H1 (cell line): ENCODE measurements at places on chromosomes 1 and 21. TPM values are rescaled to one million over a fixed set of nuclear protein-coding genes. Genes with fewer than 3 reads are reported as not detected.

DNA sequence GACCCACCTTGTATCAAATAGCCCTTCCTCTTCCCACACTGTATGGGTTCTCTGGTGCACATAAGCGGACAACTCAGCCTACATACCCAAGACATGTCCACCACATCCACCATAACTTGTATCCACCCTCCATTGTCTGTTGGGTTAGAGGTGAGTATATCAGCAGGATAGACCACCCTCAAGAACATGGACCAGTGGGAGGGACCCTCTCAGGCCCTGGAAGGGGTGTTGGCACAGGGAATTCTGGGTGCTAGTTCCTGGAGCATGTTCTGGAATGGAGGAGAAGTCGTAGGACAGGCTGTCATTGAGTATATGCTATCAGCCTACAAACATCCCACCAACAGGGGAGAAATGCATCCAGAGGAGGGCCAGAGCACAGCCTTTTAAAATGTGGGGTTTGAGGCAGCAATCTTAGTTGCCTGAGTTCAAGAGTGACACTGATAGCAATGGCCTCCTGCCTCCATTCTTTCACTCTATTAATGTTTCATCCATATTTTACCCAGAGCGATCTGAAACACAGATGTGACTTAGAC lies 7.5 kb downstream of the CD55 start:
- H3K36me3 ChIP-seq: peaks cover 42% of the 10 kb centered on the region
- no peak overlapping the region for H3K4me3 ChIP-seq
- H3K4me1 ChIP-seq: no peaks in the 10 kb centered on the region
- no peaks in the 10 kb centered on the region for H3K27me3 ChIP-seq
- DNase-seq: no peak
- H3K27ac ChIP-seq: no peak overlapping the region

- H3K4me1 ChIP-seq: no peaks in the 10 kb centered on the region
- H3K27me3 ChIP-seq: no peaks in the 10 kb centered on the region
- DNase-seq: no peak
- no peaks in the 10 kb centered on the region for H3K36me3 ChIP-seq
These were observed 80.9 kb downstream of the COLGALT2 start for GRCh38 chr1:183956559-183957188.

GRCh38 chr1:180211156-180211859 lies 18.8 kb upstream of the LHX4 start:
- no peaks in the 10 kb centered on the region for H3K36me3 ChIP-seq
- H3K4me3 ChIP-seq: no peak overlapping the region
- H3K27ac ChIP-seq: no peak overlapping the region
- no peaks in the 10 kb centered on the region for H3K4me1 ChIP-seq
- no peak for DNase-seq

GRCh38 chr1:37033355-37034101 lies 787 bp downstream of the GRIK3 start:
- DNase-seq: peak; percentile 71
- no peak overlapping the region for H3K27ac ChIP-seq
- peak overlapping the region; percentile 51 for H3K4me3 ChIP-seq
- H3K27me3 ChIP-seq: peaks cover 65% of the 10 kb centered on the region
- H3K36me3 ChIP-seq: no peaks in the 10 kb centered on the region
- peaks cover 7% of the 10 kb centered on the region for H3K4me1 ChIP-seq

DNA sequence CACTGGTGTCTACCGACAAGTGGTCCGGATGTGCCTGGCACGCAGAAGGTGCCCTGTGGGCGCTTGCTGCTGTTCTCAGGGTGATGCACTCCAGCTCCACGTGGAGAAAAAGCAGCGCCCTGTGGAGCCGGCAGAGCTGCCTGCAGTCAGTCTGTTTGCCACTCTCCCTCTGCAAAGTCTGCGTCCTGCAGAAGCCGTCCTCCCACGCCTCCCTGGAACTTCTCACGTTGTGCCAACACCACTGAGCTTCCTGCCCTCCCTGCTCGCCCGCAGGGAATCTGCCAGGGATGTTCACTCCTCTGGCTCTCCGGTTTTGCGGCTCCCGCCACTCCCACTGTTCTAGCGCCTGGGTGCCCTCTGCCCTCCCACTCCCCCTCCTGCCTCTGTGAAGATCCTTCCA lies 19.8 kb upstream of the UBXN10 start:
- H3K36me3 ChIP-seq: no peaks in the 10 kb centered on the region
- H3K27ac ChIP-seq: no peak overlapping the region
- DNase-seq: no peak
- no peaks in the 10 kb centered on the region for H3K4me1 ChIP-seq

DNA sequence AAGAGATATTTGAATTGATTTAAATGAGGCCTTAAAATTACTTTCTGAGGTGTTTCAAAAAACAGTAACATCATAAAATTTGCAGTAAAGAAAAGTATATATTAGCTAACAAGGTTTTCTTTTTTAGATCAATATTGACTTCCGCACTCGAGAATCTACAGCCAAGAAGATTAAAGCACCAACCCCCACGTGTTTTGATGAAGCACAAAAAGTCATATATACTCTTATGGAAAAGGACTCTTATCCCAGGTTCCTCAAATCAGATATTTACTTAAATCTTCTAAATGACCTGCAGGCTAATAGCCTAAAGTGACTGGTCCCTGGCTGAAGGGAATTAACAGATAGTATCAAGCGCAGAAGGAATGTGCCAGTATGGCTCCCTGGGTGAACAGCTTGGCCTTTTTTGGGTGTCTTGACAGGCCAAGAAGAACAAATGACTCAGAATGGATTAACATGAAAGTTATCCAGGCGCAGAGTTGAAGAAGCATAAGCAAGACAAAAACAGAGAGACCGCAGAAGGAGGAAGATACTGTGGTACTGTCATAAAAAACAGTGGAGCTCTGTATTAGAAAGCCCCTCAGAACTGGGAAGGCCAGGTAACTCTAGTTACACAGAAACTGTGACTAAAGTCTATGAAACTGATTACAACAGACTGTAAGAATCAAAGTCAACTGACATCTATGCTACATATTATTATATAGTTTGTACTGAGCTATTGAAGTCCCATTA lies 3.6 kb downstream of the RGS1 start:
- no peak overlapping the region for H3K4me3 ChIP-seq
- no peak for DNase-seq
- H3K36me3 ChIP-seq: no peaks in the 10 kb centered on the region
- H3K27ac ChIP-seq: no peak overlapping the region

GRCh38 chr1:33123266-33123665 lies 42.3 kb downstream of the AZIN2 start:
- no peak for DNase-seq
- no peak overlapping the region for H3K4me3 ChIP-seq
- H3K27ac ChIP-seq: no peak overlapping the region
- H3K27me3 ChIP-seq: peaks cover 6% of the 10 kb centered on the region

- H3K4me1 ChIP-seq: no peaks in the 10 kb centered on the region; the same call in 1 of the 2 replicates
- no peaks in the 10 kb centered on the region for H3K36me3 ChIP-seq
- H3K4me3 ChIP-seq: no peak overlapping the region
- H3K27me3 ChIP-seq: no peaks in the 10 kb centered on the region
- no peak overlapping the region for H3K27ac ChIP-seq
- no peak for DNase-seq
These were observed 232.0 kb downstream of the FGGY start for GRCh38 chr1:59528900-59529299.

DNA sequence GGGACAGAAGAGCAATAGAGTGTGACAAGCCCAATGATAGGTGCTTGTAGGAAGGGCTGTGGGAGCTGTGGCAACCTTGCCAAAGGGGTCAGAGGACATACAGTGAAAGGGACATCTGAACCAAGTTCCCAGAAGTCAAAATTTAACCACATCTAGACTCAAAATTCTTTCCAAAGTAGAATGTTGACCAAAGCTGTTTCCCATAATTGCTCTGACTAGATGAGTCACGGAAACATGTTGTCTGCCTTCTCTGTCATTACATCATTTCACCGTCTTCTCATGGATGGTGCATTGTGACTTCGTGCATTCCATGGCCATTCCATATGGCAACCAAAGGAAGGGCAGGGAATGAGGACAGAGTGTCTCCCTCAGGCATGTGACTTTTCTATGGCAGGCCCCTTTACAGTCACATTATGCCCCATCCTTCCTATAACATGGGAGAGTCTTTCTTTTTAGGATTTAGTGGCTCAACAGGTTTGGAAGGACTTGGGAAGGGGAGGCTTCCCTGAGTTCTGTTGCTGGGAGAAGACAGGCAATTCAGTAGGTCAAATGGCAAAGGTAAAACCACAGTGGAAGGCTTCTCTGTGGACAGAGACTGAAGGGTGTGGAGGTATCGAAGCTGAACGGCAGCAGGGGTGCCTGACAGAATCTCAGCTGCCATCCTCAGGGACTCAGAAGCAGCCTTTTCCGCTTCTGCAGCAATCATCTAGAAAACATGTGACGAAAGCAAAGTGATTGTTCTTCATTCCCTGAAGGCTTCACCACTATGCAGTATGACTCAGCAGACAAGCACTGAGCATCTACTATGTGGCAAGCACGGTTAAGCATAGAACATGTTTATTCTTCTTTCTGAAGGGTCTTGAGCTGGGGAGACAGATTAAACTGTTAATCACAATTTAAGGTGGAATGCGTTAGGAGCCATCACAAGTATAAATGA lies 24.7 kb downstream of the NPHS2 start:
- no peak for DNase-seq
- H3K4me1 ChIP-seq: no peaks in the 10 kb centered on the region; the same call in 1 of the 2 replicates

GRCh38 chr1:237879195-237879594 lies 11.5 kb downstream of the ZP4 start:
- DNase-seq: no peak
- H3K27me3 ChIP-seq: no peaks in the 10 kb centered on the region
- no peaks in the 10 kb centered on the region for H3K36me3 ChIP-seq

GRCh38 chr1:184385865-184386311 lies 941 bp upstream of the C1orf21 start:
- H3K4me3 ChIP-seq: peak overlapping the region; percentile 87
- peak overlapping the region; percentile 50 for H3K27ac ChIP-seq
- no peak for DNase-seq
- no peaks in the 10 kb centered on the region for H3K27me3 ChIP-seq

DNA sequence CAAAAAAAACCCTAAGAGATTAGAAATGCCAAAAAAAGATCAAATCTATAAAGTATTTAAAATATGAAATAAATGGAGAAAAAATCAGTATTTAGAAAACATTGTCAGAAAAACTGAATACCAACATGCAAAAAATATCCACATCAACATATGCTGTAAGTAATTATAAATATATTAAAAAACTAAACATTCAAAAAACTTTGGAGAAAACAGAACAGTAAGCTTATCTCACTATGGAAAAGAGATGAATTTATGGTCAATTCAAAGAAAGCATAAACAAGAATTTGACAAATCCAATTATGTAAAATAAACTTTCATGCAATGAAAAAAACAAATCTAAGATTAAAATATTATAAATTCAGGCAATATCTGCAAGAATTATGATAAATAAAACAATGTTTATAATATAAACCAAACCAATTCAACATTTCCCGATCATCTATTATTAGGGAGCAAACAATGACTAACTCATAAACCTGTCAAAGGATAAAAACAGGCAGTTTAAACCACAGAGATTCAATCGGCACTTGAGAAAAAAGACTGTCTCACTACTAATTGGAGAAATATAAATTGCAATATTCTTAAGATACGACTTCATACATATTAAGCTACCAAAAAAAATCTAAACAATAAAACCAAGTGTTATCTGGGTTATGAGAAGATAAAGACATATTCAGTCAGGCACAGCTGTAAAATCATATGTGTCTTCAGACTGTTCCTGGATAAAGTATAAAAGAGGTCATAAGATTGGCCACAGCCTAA lies 21.8 kb downstream of the EYA3 start:
- H3K36me3 ChIP-seq: no peaks in the 10 kb centered on the region
- no peak overlapping the region for H3K4me3 ChIP-seq
- no peaks in the 10 kb centered on the region for H3K27me3 ChIP-seq

Gene ESRRG
- total RNA-seq: 1.4 and 1.7 TPM in 2 replicates

Gene IL12RB2
- 0.88 and 1.4 TPM in 2 replicates for total RNA-seq

Gene NMNAT2
- total RNA-seq: 20.9 and 23.8 TPM in 2 replicates

Gene VSIG8
- not detected in 2 replicates for total RNA-seq

Gene KHDRBS1
- total RNA-seq: 281 and 284 TPM in 2 replicates

Gene DMBX1
- 0.30 TPM in 1 of 2 replicates, not detected in the other for total RNA-seq
